ENCODE measurements at places on chromosomes 4 and X.
A peak's percentile ranks its signal among the peaks of the same experiment; 100 is the strongest.

DNA sequence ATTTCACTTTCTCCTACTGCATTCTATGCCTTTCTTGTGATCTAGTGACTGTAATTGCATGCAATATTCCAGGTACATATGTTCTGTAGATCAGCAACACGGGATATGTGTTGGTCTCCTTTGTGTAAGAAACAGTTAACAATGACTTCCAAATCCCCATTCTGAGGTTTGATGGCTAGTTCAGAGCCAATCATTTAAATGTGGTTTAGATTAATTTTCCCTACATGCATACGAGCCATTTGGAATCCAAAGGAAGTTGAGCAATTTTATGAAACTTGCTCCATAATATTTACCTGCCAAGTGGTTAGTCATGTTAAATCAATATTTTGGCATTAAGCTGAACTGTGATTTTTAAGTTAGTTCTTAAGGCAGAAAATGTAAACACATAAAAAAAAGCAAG lies 172.8 kb upstream of the DCAF12L2 start:
- DNase-seq: no peak

DNA sequence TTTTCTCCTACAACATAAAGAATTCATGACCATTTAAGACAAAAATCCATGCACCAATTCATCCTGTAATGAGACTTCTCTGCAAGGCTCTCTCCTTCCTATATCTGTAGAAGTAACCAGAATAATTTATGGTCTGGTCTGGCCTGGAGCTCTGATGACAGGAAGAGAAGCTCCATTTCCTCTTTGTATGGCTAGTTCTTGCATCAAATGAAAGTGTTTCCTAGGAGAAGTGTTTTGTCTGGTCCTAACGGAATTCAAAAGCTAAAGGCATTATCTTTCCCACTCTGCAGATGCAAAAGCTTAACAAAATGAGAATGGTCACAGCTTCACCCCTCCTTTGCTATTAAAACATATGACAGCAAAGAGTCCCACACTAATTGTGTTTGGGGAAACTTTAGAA lies 55.1 kb downstream of the SPATA18 start:
- no peak for DNase-seq

DNA sequence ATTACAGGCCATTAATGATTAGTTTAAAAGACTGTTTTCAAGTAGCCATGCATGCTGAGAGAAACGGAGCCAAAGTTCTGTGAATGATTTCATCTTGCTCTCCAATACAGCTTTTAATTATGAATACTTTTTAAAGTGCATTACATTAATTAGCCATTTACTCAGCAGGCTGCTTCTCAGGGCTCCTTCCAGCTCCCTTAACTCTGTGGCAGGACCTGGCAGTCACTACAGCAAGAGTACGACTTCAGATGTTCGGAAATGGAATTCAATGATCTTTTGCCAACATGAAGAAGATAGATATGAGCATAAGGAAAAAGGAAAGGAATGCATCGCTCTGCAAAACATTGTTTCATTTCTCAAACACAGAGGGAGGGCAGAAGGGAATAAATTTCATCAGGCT lies 987.2 kb downstream of the PDHA2 start:
- no peak for DNase-seq

- DNase-seq: no peak
Measured at GRCh38 chr4:47717188-47717587, 120.7 kb downstream of the CORIN start.

GRCh38 chr4:113336556-113336955 lies 287.1 kb downstream of the ANK2 start:
- no peak for DNase-seq

- no peak for DNase-seq
Measured at GRCh38 chr4:2930135-2930757, 33.0 kb downstream of the NOP14 start.

GRCh38 chr4:129098531-129099001 lies 2.6 kb downstream of the C4orf33 start:
- DNase-seq: no peak

DNA sequence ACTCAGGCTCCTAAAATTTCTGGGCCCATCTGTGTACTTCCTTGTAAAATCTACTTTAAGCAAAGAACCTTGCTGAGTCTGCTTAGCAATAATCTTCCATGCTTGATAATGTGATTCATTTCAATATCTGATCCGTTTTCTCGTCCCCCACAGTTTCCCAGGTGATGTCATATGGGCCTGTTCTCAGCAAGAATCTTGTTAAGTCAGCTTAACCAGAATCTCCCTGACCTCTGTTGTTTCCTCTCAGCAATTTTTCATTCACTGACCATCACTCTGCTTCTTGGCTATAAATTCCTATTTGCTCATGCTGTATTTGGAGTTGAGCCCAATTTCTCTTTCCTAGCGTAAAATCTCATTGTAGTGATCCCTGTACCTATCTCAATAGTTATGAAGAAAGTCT lies 13.9 kb downstream of the CSN2 start:
- DNase-seq: no peak

GRCh38 chrX:73390628-73391567 lies 56.0 kb upstream of the CDX4 start:
- DNase-seq: no peak

DNA sequence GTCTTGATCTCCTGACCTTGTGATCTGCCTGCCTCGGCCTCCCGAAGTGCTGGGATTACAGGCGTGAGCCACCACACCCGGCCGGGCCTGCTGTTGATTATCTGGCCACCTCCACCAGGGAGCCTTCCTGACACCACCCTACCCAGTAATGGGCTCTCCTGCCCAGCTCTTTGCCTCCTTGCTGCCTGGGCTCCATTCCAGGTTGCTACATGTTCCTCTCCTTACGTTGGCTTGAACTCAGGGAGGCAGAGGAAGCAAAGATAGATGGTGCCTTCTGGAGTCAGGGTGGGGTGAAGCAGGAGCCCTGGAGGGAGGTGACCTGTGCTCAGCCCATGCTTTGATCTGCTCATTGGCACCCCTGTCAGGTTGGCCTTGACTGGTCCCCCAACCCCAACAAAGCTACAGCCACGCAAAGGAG lies 26.3 kb downstream of the FLNA start:
- DNase-seq: no peak

- no peak for DNase-seq
Measured at GRCh38 chr4:5824635-5825034, 68.3 kb downstream of the CRMP1 start.

GRCh38 chrX:154460326-154460725 lies 2.2 kb downstream of the PLXNA3 start:
- no peak for DNase-seq

GRCh38 chr4:55123791-55124190 lies 1.6 kb downstream of the KDR start:
- no peak for DNase-seq

- DNase-seq: peak; percentile 35
Measured at GRCh38 chr4:81030981-81031791, 678 bp downstream of the BMP3 start.

GRCh38 chr4:40976343-40976742 lies 226.6 kb downstream of the NSUN7 start:
- no peak for DNase-seq
